ENCODE measurements at places on chromosomes 12 and 14.
A peak's percentile ranks its signal among the peaks of the same experiment; 100 is the strongest.

GRCh38 chr12:48180857-48181495, 2.5 kb upstream of the CCDC184 start:
- H3K4me1 ChIP-seq = peaks cover 5% of the 10 kb centered on the region
- no peak overlapping the region for H3K27ac ChIP-seq
- peaks cover 22% of the 10 kb centered on the region for H3K27me3 ChIP-seq
- no peaks in the 10 kb centered on the region for H3K36me3 ChIP-seq

DNA sequence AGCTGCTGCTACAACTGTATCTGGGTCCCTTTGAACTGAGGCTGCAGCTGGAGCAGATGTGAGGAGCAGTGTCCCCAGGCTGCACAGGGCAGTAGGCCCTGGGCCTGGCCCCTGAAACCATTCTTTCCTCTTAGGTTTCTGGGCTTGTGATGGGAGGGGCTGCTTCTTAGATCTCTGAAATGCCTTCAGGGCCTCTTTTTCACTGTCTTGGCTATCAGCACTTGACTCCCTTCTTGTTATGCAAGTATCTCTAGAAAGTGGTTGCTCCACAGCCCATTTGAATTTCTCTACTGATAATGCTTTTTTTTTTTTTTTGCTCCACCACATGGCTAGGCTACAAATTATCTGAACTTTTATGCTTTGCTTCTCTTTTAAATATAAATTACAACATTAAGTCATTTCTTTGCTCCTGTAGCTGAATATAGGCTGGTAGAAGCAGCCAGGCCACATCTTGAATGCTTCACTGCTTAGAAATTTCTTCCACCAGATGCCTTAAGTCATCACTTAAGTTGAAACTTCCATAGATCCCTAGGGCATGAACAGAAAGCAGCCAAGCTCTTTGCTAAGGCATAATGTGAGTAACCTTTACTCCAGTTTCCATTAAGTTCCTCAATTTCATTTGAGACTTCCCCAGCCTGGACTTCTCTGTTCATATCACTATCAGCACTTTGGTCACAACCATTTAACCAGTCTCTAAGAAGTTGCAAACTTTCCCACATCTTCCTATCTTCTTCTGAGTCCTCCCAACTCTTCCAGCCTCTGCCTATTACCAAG, 41.1 kb downstream of the ACSM4 start:
- H3K36me3 ChIP-seq = no peaks in the 10 kb centered on the region
- H3K4me3 ChIP-seq = no peak overlapping the region
- H3K27me3 ChIP-seq = no peaks in the 10 kb centered on the region
- no peak overlapping the region for H3K27ac ChIP-seq

- no peak overlapping the region for H3K4me3 ChIP-seq
- H3K4me1 ChIP-seq = no peaks in the 10 kb centered on the region
- ATAC-seq = no peak
Measured at GRCh38 chr12:62827042-62827441, 107.9 kb downstream of the PPM1H start.

DNA sequence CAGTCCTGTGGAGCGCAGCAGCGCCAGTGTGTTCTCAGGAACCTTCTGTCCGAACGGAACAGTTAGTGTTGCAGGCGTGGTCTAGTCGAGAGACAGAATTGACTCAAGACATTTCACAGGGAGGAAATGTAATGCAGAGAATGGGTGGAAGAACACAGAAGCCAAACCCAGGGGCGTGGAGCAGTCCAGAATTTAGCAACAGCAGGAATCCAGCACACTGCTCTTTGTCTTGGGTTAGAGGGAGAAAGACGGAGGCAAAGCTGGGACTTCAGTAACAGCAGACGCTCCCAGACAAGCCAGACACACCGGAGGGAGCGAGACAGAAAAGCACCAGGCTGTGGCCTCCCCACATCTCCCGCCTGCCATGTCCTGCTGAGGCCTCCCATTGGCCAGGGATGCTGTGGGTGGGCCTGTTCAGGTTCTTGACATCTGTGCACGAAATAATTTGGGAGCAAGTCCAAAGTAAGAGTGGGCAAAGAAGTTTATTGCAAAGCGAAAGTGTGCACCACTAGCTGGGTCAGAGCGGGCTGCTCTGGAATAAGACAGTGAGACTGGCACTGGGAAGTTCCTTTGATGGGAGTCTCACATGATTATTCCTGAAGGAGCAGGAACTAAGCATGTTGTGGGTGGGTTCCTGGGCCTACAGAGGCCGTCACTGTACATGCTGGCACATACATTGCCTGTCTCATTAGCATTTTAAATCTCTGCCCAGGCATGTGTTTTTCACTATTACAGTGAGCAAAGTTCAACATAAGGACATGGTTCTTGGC, 339.3 kb upstream of the SFSWAP start:
- H3K27ac ChIP-seq = no peak overlapping the region
- H3K4me3 ChIP-seq = no peak overlapping the region
- no peaks in the 10 kb centered on the region for H3K27me3 ChIP-seq
- no peaks in the 10 kb centered on the region for H3K4me1 ChIP-seq
- no peaks in the 10 kb centered on the region for H3K36me3 ChIP-seq

DNA sequence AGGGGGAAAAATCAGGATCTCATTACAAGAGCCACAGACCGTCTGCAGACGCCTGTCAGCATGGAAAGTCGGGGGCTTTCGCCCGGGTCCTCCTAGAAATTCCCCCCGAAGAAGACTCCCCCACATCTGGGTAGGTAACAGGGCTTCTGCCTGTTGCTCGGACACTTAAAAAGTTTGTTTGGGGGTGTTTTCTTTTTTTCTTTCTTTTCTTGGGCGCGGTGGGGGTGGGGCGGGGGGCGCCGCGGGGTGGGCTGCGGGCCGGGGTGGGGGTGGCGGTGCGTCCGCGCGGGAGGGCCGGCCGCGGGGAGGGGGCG, 358 bp downstream of the ELK3 start:
- H3K4me1 ChIP-seq = peaks cover 15% of the 10 kb centered on the region
- no peaks in the 10 kb centered on the region for H3K27me3 ChIP-seq
- H3K27ac ChIP-seq = peak overlapping the region; percentile 100
- H3K4me3 ChIP-seq = peak overlapping the region; percentile 99

GRCh38 chr12:25819691-25820090, 138.8 kb upstream of the RASSF8 start:
- no peak overlapping the region for H3K4me3 ChIP-seq
- H3K27ac ChIP-seq = no peak overlapping the region
- H3K4me1 ChIP-seq = no peaks in the 10 kb centered on the region
- H3K27me3 ChIP-seq = no peaks in the 10 kb centered on the region

DNA sequence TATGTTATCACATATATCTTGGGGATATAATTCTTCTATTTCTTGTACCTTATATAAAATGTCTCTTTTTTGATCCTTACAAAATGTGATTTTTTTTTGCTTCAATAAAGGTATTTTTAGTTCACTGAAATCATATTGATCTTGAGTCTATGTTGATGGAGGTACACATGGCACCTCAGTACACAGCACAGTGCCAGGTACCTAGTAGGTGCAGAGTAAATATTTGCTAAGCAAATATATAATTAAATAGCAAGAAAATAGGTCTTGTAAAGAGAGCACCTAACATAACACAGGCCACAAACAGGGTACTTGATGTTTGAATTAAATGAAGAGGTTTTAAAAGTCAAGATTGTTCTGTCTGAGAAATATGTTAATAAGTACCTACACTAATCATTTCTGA, 69.7 kb downstream of the CIT start:
- ATAC-seq = no peak
- no peaks in the 10 kb centered on the region for H3K36me3 ChIP-seq
- H3K4me1 ChIP-seq = peaks cover 4% of the 10 kb centered on the region
- H3K27me3 ChIP-seq = no peaks in the 10 kb centered on the region
- no peak overlapping the region for H3K27ac ChIP-seq
- no peak overlapping the region for H3K4me3 ChIP-seq

- peaks cover 43% of the 10 kb centered on the region for H3K27me3 ChIP-seq
- no peak overlapping the region for H3K27ac ChIP-seq
- no peaks in the 10 kb centered on the region for H3K4me1 ChIP-seq
- no peak for ATAC-seq
Measured at GRCh38 chr12:7497661-7498060, 5.9 kb downstream of the CD163 start.

DNA sequence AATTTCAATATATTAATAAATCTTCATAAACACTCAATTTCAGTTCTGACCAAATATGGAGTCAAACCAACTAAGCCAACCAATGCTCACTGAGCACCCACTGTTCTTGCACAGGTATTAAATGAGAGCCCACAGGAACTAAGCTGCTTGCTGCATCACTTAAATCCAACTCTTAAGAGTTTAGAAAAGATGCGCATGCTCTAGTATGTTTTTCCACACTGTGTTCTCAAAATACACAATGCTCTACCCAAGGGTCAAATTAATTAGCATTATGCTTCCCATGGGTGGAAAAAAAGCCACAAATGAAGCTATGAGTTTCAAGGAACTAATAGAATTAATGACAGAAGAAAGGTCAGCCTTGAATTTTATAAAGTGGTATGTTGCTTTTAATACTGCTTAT, 3.7 kb upstream of the GPHB5 start:
- H3K27me3 ChIP-seq = no peaks in the 10 kb centered on the region
- no peak for ATAC-seq
- H3K4me1 ChIP-seq = no peaks in the 10 kb centered on the region
- H3K27ac ChIP-seq = no peak overlapping the region

DNA sequence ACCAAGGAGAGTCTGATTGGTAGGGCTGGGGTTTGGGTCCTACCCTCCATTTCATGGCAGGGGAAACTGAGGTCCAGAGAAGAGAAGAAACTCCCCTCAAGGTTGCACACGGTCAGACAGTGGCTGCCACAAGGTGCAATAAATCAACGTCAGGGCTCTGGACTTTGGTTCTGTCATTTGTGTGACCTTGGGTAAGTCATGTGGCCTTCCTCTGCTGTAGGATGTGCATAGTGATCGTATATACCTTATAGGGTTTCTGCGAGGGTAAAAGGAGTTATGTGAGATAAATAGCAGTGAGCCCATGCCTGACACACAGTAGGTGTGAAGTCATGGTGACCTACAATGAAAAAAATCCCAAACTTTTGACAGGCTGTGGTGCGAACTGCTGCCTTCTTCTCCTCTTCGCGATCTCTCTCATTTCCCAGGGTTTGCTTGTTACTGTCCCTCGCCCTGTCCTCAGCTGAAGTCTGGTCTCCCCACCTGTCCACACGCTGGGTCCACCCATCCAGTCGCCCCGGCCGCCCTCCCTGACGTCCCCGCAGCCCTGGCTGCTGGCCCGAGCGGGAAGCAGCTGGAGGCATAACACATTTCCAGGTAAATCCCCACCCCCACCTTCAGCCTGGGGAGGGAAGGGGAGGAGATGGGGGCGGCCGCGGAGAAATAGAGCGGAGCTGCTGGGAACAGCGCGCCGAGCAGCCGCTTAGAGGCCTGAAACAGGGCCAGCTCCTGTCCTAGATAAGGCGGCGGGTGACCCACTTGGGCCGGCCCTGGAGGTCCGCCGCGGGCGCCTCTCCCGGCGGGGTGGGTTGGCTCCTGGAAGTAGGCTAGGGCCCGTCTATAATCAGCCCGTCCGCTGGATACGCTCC, 1.8 kb upstream of the FAM222A start:
- peaks cover 11% of the 10 kb centered on the region for H3K27me3 ChIP-seq
- no peak overlapping the region for H3K4me3 ChIP-seq
- no peak for ATAC-seq
- no peak overlapping the region for H3K27ac ChIP-seq

DNA sequence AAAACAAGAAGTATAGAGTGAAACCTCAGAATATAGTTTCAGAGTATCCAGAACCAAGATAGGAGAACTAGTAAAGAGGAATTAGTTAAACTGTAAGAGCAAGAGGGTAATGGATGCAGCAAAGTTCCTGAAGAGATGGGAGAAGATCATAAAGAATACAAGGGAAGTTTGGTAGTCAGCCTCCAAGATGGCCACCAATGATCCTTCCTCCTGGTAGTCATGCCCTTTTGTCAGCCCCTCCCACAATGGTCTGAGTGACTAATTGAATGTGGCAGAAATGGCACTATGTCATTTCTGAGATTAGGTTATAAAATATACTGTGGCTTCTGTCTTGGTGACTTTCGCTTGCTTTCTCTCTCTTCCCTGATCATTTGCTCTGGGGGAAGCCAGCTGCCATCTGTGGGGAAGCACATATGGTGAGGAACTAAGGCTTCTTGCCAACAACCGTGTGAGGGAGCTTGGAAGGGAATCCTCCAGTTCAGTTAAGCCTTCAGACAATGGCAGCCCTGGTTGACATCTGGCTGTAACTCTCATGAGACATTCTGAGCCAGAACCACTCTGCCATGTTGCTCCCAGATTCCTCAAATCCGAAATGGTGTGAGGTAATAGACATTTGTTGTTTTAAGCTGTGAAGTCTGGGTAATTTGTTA, 55.3 kb upstream of the AMN1 start:
- no peak overlapping the region for H3K4me3 ChIP-seq
- no peaks in the 10 kb centered on the region for H3K27me3 ChIP-seq
- ATAC-seq = peak; percentile 40
- peaks cover 1% of the 10 kb centered on the region for H3K4me1 ChIP-seq
- no peak overlapping the region for H3K27ac ChIP-seq

GRCh38 chr14:82009076-82009475, 475.4 kb upstream of the SEL1L start:
- no peaks in the 10 kb centered on the region for H3K27me3 ChIP-seq
- no peaks in the 10 kb centered on the region for H3K4me1 ChIP-seq
- no peaks in the 10 kb centered on the region for H3K36me3 ChIP-seq

DNA sequence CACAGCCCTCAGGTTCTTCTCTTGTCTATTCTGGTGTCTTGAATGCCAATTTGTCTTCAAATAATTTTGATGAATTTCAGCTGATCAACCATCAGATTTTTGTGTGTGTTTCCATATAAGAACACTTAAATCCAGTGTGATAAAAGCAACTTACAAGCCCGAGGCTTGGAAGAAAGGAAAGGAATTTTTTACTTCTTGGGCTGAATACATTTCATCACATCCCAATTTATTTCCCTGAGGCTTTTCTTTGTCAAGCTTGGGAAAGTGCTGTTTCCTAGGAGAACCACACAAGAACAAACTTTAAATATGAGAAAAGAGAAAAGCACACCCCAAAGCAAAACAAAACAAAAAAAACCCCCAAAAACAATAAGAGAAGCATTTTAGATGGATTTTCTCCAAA, 26.6 kb downstream of the GPRC5D start:
- H3K36me3 ChIP-seq = no peaks in the 10 kb centered on the region
- peaks cover 3% of the 10 kb centered on the region for H3K27me3 ChIP-seq
- no peak overlapping the region for H3K27ac ChIP-seq
- H3K4me3 ChIP-seq = no peak overlapping the region
- peaks cover 3% of the 10 kb centered on the region for H3K4me1 ChIP-seq

DNA sequence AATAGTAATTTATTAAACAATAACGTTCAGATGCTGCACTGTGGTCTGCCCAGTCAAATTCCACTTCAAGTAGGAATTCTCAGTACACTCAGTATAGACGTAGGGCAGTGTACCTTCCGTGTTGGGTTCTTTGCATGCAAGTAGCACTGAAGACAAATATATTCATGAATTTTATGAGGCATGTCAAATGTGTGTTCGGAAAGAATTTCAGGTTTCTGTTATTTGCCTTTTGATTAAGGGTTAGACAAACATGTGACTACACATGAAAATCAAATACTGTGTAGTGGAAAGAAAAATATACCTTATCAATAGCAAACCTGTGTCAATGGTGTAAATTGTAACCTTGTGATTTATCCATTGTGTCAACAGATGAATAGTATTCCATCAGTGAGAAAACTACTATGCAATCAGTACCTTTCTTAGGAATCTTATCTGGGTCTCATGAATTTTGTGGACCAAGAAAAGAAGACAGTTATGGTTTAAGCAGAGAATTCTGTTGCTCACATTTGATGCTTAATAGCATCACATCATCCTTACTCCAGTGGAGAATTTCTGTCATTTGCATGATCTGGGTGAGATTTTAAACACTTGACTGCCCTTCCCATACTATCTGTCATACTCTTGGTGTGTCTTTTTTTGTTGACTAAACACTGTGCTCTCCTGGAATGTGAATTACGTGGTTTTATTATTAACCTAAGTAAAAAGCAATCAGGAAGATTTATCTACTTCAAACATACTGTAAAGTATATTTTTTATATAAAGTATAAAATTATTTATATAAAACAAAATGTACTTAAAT, 13.3 kb downstream of the TMEM260 start:
- H3K27ac ChIP-seq = no peak overlapping the region
- no peak overlapping the region for H3K4me3 ChIP-seq
- no peak for ATAC-seq
- H3K36me3 ChIP-seq = peaks cover 64% of the 10 kb centered on the region
- no peaks in the 10 kb centered on the region for H3K4me1 ChIP-seq

All from activated T-helper 17 cell treated with anti-CD3 and anti-CD28 coated beads, Interleukin-2, amount 50 U/mL, for 72 hours (primary cell).